Cardiac septum (tissue), 1 donor: ENCODE measurements at places on chromosomes 11 and 22. TPM values are rescaled to one million over a fixed set of nuclear protein-coding genes. Genes with fewer than 3 reads are reported as not detected.

Gene ZNRF3
- 4.8 TPM for total RNA-seq

Gene ACTN3
- 0.11 TPM for total RNA-seq

Gene CRYBA4
- total RNA-seq: not detected

Gene FAM227A
- 0.46 TPM for total RNA-seq

Gene USP35
- 8.9 TPM for total RNA-seq

Gene MUC2
- total RNA-seq: 0.03 TPM

Gene HBE1
- total RNA-seq: not detected

Gene HIPK3
- 302 TPM for total RNA-seq

Gene KRTAP5-10
- total RNA-seq: not detected

Gene MS4A12
- total RNA-seq: not detected

DNA sequence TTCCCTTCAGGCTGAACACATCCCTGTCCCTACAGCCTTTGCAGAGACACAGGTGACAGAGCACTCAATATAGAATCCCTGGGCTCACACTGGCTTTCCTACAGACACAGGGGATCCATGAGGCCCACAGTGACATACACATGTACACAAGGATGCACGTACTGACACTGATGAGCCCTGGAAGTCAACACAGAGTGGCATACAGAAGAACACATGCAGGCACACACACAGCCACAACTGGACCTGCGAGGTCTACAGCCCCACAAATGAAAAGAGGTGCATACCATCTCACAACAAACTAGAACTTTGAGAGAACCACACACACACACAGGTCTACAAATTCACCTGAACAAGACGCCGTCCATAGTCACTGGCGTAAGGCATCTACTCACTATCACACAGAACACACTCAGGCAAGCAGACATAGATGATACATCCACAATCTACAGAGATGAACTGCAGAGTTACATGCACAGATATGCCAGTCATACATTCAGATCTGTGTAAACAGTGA lies 3.5 kb upstream of the ZNF74 start:
- no peak for DNase-seq

GRCh38 chr22:50139843-50140415 lies 30.6 kb upstream of the PANX2 start:
- DNase-seq: no peak

DNA sequence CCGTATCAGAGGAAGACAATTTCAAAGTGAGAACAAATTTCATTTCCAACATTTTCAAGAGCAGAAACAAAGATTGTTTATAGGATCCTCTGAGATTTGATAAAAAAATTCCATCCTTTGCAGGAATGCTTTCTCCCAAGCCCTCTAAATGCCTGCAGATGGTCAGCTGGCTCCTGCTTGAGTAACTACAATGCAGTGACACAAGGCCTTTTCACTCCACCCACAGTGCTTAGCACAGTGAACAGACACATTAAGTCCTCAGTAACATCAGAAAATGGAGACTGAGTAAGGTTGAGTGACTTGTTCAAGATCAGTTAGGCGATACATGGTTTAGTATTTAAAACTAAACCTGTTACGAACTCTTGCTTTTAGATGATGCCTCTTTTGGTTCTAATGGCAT lies 527.1 kb upstream of the CCDC90B start:
- DNase-seq: no peak

DNA sequence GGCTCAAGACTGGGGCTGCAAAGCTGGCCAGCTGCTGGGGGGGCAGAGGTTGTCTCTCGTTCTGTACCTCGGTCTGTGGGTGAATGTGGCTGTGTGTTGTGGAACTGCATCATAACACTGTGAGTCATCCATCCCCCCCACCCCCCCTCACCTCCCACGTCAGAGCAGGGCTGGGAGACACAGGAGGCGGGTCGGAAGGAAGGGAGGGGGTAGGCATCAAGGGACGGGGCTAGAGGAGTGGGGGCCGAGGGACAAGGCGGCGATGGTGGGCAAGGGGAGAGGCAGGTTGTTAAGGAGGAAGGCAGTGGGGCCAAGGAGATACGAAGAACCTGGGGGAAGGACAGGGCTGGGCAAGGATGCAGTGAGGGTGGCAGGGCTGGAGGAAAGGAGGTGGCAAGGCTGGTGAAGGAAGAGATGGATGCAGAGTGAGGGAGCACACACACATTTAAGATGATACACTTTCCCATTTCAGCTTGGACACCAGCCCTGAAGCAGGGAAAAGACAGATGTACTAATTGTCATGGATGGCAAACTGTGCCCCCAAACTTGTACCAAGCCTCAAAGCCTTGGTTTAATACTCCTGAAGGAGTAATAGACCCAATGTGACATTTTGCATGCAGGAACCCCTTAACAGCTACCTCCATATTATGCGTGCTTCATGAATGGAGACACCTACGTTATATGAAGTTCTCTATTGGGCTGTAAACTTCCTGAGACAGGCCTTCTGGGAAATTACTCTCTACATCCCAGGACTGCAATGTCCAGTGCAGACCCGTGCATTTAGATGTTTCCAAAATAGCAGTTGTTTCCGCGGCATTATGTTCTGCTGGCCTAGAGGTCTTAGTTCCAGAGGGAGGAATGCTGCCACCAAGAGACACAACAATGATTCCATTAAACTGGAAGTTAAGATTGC lies at the start of gene YPEL4:
YPEL4 (minus strand) TSS at position 87 of the 913 bp plus-strand sequence. CDS start 2,805 bp downstream, outside the sequence.
- no peak for DNase-seq

- DNase-seq: no peak
Observed at GRCh38 chr11:109847621-109848020, 245.6 kb upstream of the ZC3H12C start.

DNA sequence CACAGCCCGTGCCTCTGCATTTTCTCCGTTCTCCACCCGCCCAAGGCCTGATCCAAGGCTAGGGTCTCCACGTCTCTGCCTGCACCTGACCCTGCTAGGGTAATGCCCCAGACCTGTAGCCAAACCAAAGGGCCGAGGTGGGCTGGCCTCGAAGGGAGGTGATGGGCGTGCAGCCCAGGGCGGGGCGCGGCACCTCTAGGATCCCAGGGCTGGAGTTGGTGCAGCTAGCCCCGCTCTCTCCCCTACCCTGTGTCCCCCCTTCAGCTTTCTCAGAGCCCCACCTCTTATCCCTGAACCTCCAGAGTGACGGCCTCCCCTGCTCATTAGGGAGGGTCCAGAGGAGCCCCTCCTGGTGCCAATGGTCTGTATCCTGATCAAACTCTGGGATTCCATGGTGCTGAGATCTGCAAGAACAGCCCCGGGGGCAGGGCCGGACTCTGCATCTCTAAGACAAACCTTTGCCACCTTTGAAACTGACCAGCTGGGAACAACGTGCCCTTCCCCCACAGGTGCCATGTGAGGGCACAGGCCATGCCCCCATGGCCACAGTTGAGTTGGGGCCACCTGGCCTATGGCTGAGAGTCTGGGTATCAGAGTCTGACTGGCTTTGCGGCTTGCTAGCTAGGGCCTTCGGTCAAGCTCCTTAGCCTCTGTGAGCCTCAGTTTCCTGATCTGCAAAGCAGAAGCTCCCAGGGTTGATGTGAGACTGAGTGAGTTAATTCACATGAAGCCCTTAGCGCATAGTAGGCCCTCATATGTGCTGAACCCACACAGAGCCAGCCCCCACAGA lies 23.1 kb upstream of the CBX7 start:
- DNase-seq: peak; percentile 70

DNA sequence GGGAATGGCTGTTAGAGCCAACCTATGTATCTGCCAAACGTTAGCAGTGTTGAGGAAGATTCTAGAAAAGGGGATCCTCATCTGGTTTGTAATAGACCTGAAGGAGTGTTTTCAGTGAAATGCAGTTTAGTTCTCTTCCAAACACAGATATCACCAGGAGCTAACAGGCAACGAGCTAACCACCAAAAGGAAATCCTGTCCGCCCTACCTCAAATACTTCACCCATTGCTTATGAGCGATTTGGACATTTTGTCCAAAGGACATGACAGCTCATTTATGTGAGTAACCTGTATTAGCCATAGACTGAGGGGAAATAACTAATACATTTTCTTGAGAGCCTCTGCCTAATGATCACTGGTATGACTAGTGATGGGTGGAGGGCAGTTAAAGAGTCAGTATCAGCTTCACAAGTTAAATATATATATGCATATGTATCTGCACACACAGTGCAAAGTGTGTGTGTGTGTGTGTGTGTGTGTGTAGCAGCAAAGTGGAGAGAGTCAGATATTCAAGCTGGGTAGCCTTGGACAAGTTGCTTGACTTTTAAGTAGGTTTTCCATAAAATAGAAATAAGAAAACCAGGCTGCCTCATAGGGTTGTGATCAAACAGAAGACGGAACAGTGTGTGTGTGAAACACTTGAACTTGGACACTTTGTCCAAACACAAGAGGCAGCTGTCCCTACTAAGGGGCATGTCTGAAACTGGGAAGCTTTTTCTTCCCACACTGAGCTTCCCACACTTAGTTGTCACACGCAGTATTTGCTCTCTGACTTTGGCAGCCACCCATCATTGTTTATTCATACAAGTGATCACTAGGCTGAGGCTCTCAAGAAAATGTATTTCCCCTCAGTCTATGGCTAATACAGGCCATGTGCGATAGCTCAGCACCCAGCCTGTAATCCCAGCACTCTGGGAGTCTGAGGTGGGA lies 940 bp upstream of the C11orf91 start:
- DNase-seq: no peak

DNA sequence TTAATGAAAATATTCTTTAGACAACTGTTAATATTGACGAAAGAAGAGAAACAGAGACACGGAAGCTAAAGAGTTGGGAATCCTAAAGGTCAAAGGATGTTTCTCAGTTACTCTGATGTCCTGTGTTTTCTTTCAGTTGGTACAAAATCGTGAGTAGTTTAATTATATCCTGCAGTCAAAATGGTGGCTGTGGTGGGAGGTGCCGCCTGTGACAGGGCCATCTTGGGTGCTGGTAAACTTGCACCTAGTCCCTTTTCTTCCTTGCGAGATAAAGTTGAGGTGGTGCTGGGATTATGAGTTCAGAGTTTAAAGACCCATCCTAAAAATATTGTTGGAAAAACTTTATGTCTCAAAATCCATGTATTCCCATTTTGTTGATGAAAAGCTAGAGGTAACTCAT lies 2.2 kb downstream of the CECR2 start:
- DNase-seq: no peak

DNA sequence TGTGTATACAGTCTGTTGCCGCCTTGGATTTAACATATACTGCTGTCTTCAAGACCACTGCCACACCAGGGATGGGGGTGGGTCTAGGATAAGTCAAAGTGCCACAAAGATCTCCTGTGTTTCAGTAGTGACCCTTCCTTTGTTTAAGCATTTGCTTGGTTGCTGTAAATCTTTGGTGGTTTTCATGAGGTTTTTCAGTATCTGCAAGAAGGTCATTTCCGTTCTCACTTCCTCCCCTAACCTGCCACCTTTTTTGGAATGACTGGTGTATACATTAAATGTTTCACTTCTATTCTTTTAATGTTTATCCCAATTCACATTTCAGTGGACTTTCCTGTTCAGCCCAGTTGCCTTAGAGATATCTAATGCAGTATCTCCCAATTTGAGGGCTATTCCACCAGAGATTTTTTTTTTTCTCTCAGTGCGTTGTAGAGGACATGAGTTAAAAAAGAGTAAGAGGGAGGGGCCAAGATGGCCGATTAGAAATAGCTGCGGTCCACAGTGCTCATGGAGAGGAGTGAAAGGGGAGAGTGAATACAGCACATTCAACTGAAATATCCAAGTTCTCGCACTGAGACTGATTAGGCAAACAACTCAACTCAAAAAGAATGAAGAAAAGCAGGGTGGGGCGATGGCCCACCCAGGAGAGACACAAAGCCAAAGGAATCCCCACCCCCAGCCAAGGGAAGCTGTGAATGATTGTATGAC lies 43.2 kb downstream of the USP47 start:
- DNase-seq: no peak

GRCh38 chr11:124841201-124841600 lies 24.0 kb upstream of the ROBO3 start:
- DNase-seq: no peak

DNA sequence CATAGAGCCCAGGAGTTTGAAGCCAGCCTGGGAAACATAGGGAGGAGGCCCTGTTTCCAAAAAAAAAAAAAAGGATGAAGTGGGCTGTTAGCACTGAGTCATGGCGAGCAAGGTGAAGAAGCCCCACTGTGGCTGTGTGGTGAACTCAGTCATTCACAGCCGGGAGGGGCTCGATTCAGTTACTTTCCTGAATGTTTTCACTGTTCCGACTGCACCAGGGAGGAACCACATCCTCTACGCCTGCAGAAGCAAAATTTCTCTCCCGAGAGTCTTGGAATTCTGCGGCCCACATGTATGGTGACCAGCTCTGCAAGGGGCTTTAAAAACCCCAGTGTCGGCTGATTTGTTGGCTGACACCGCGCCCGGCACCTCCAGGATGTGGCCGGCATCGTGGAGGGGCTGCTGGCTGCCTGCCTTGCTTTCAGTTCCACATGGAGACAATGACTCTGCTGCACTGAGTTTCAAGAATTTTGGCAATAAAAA lies 27.8 kb upstream of the GRAMD4 start:
- DNase-seq: no peak

DNA sequence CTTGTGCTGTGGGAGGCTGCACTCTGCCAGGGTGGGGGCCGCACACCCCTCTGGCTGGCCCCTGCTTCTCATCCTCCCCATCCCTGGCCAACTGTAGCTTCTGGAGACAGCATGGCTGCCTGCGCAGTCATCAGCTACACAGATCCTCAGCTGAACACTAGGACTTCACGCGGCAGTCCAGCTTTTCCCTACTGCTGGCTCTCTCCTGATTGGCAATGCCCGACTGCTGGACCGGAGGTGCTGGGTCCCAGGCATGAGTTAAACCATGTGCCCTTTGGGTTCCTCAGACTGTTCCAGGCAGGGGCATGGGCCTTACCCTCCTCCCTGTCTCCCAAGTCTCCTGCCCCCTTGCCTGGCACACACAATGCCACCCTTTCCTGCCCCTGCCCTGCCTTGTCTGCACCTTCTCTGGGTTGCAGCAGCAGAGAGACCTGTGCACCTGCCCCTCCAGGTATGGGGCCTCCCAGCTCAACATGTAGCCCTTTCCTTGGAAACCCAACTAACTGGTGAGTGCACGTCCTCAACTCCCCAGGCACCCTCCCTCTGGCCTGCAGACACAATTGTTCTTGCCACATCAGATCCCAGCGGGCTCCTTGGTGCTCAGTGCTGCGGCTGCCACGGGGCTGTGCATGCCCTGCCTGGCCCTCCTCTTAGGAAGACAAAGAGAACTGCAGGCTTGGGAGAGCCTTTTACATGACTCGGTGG lies 1039.2 kb downstream of the TBC1D22A start:
- DNase-seq: peak; percentile 41

GRCh38 chr11:66325263-66325671 lies 8.4 kb upstream of the CD248 start:
- DNase-seq: no peak

GRCh38 chr11:59999691-60000090 lies 17.3 kb upstream of the OOSP4B start:
- DNase-seq: no peak

GRCh38 chr22:40076702-40077645 lies 82.2 kb downstream of the FAM83F start:
- DNase-seq: no peak

GRCh38 chr22:38460426-38460840 lies 5.4 kb upstream of the KCNJ4 start:
- DNase-seq: no peak
